ENCODE measurements at places on chromosomes 1 and 21. TPM values are rescaled to one million over a fixed set of nuclear protein-coding genes. Genes with fewer than 3 reads are reported as not detected.

The SH3BGR gene
- 1.6 TPM for total RNA-seq

The OR2T35 gene
- not detected for total RNA-seq

The B3GALT2 gene
- 0.18 TPM for total RNA-seq

The GALE gene
- 11.4 TPM for total RNA-seq

The FCRL4 gene
- not detected for total RNA-seq

The MMEL1 gene
- total RNA-seq: not detected

The PRELP gene
- 0.37 TPM for total RNA-seq

The TTLL10 gene
- total RNA-seq: not detected

The TBX15 gene
- total RNA-seq: 0.18 TPM

The HDAC1 gene
- total RNA-seq: 80.1 TPM

The PCP4L1 gene
- not detected for total RNA-seq

The CHD5 gene
- total RNA-seq: under 0.01 TPM

The ASTN1 gene
- total RNA-seq: not detected

The PDZK1 gene
- total RNA-seq: 0.28 TPM

The IL10 gene
- not detected for total RNA-seq

All from smooth muscle cell of bladder (primary cell).